ENCODE measurements at places on chromosomes 6 and 20. TPM values are rescaled to one million over a fixed set of nuclear protein-coding genes. Genes with fewer than 3 reads are reported as not detected.

GRCh38 chr20:4661191-4661590 is 60.5 kb upstream of the PRND start:
- no peak for DNase-seq

DNA sequence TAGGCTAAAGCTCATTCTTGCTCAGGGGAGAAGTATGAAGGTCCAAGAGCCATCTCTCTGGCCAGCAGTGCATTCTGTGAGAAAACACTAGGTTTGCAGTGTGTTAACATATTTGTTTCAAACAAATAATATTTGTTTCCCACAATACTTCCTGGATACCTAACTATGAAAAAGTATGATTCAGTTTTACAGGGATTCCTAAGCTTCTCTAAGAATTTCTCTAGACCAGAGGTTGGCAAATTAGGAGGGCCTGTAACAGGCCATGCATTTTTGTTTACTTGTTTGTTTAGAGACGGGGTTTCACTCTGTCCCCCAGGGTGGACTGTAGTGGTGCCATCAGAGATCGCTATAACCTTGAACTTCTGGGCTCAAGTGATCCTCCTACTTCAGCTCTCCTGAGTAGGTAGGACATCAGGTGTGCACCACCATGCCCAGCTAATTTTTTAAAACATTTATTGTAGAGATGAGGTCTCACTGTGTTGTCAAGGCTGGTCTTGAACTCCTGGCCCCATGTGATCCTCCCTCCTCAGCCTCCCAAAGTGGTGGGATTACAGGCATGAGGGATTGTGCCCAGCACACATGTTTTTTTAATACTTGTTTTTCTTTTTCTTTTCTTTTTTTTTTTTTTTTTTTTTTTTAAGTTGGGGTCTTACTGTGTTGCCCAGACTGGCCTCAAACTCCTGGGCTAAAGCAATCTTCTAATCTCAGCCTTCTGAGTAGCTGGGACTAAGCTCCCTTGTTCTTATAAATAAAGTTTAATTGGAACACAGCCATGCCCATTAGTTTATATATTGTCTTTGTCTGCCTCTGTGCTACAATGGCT is 71.7 kb downstream of the ADGRG6 start:
- no peak for DNase-seq

SIRPD gene
- total RNA-seq: 0.37 TPM

SNAP25 gene
- total RNA-seq: not detected

- DNase-seq: no peak
These were observed 30.3 kb downstream of the KIF13A start for GRCh38 chr6:17957086-17957485.
